ENCODE measurements at places on chromosomes 1 and 21.

DNA sequence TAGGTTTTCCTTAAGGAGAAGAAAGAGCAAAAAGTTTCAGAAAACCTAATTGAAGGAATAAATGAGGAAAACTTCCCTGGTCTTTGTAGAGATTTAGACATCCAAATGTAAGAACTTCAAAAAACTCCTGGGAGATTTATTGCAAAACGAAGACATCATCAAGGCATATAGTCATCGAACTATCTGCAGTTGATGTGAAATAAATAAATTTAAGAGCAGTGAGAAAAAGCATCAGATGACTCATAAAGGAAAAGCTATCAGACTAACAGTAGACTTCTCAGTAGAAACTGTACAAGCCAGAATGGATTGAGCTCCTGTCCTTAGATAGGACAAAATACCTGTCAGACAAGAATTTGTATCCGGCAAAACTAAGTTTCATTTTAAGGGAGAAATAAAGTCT is 569.4 kb upstream of the ADAMTS5 start:
- no peak for DNase-seq

GRCh38 chr1:48853006-48853405 is 76.3 kb upstream of the BEND5 start:
- no peak for DNase-seq

- no peak for DNase-seq
These were observed 9.3 kb downstream of the SLC19A1 start for GRCh38 chr21:45532826-45533360.

GRCh38 chr1:168134642-168135041 is 2.1 kb downstream of the GPR161 start:
- no peak for DNase-seq

DNA sequence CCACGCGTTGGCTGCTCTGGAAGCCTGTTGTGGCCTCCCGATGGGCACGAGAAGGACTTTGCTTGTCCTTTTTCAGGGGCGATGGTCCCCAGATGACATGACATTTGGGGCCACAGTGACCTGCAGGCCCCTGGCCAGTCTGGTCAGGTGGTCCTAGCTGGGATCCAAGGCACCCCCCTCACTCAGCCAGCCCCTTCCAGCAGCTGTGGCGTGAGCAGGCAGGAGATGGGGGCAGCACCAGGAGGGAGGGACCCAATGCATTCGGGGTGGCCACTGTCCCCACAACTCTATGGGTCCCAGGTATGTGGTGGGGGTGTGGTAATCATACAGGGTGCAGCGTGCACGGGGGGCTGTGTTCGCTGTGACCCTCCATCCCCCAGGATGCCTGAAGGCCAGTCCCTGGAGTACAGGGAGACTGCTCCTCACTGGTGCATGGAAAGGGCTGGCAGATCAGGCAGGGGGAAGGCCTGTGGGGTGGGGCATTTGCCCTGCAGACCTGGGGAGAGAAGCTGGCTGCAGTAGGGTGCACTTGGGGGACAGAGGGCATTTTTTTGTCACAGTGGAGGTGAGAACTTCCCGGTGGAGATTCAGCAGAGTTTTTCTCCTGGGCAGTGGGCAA is 31.7 kb downstream of the WNT3A start:
- no peak for DNase-seq

GRCh38 chr1:31774495-31774894 is 10.4 kb upstream of the ADGRB2 start:
- DNase-seq: no peak

DNA sequence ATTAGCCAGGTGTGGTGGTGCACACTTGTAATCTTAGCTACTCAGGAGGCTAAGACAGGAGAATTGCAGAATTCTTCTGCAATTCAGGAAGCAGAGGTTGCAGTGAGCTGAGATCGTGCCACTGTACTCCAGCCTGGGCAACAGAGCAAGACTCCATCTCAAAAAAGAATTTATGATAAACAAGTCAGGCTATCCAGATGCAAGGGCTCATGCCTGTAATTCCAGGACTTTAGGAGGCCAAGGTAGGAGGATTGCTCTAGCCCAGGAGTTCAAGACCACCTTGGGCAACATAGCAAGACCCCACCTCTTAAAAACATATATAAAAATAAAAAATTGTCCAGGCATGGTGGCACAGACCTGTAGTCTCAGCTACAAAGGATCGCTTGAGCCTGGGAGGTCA is 10.5 kb upstream of the CBR3 start:
- DNase-seq: no peak

- no peak for DNase-seq
These were observed 373.4 kb downstream of the LMX1A start for GRCh38 chr1:164983023-164983650.

Data from activated gamma-delta T cell treated with anti-CD3 and anti-CD28 coated beads, Interleukin-2, amount 50 U/mL, for 16 hours (primary cell).